ENCODE measurements at places on chromosomes 2 and 18. TPM values are rescaled to one million over a fixed set of nuclear protein-coding genes. Genes with fewer than 3 reads are reported as not detected.
A peak's percentile ranks its signal among the peaks of the same experiment; 100 is the strongest.

- no peak for ATAC-seq
Observed at GRCh38 chr2:34899079-34899478, 1300.0 kb upstream of the FAM98A start.

- no peak for ATAC-seq
Observed at GRCh38 chr2:235264512-235264911, 229.3 kb upstream of the AGAP1 start.

- peak; percentile 41 for ATAC-seq
Observed at GRCh38 chr2:186516396-186516795, 30.3 kb downstream of the ZC3H15 start.

- ATAC-seq: peak; percentile 20
Observed at GRCh38 chr2:170716851-170717598, 1.9 kb downstream of the SP5 start.

DNA sequence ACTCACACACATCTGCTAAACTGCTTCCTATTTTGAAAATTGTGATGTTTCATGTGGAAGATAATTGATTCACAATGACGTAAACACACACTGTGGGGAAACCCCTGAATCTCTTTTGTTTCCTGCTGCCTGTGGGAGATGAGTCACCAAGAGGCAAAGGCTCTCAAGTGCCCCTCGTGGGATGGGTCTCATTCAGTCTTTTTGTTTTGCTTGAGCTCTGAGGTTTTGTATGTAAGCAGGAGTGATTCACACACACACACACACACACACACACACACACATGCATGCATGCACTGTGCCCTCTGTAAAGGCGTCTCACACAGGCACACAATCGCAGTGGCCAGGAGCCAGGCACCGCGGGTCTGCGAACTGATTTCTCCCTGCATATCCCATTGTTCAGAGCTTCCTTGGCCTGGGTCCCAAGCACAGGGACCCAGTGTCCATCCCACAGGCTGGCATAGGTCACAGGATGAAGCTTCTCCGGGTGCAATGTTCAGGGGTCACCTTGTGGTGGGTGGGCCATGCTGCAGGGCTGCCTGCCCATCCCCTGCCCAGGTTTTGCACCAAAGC, 12.1 kb upstream of the ARHGEF4 start:
- peak; percentile 71 for ATAC-seq

DNA sequence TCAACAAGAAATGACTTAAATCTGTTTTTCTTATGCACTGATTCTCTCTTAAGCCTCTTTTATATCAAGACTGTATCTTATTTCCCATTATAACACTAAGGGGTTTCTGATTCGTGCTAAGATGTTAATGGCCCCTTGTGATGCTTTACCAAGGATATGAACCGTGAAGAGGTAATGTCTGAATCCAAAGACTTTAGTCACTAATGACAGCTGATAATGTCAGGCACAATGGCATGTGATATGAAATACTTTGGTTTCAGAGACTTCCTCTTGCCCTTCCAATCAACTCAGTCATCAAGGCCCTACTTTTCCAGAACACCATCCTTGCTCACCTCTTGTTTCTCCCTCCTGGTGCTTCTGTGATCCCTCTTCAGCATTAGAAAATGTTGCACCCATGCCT, 262.8 kb downstream of the KCNE4 start:
- no peak for ATAC-seq

DNA sequence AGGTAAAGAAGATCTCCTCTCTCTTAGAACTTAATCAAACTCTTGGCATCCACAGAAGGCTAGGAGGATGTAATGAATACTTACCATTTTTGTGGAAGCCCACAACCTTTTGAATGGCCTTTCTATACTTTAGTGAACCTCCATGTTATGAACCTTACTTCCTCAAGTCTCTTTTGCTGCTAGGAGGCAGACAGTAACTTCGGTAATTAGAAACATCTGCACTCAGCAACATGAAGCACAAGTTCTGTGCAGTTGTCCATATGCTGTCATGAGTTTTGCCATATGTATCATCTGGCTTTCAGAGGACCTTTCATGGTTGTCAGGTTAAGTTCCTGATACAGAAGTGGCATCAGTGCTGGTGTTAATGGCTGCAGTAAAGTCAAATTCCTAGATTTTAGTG, 50.4 kb downstream of the PDK1 start:
- no peak for ATAC-seq

DNA sequence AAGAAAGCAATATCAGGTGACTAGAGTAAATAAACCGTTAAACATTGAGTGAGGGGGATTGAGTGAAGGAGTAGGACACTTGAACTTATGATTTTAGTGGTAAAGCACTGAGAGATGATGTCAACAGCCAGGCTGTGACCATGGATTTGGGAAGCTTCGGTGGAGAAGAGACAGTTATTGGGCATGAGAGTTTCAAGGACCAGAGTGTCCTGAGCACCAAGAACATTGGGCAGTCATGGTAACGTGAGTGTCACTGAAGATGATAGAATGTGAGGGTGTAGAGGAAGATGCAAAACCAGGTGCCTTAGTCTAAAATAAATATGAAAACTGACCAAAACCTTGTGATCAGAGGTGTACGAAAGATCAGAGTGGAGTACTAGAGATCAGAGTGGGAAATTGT, 248.1 kb downstream of the ASXL3 start:
- no peak for ATAC-seq

GRCh38 chr2:187263675-187264560, 184.1 kb downstream of the CALCRL start:
- no peak for ATAC-seq

DNA sequence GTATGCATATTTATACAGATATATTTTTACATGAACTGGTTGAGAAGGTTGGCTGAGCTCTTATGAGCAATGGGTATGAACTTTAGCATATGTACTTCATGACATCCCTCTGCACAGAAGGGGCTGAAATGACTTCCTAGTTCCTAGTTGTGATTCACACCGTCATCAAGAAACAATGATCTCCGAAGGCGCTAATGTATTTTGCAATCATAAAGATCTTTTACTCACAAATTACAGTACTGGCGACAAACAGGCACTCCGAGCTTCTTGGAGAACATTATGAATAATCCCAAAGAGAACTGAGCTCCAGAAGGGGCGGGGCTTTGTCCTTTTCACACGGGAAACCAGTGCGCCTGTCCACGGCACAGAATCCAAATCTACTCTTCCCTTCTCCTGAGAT, 18.1 kb downstream of the BCL2 start:
- ATAC-seq: peak; percentile 71

DNA sequence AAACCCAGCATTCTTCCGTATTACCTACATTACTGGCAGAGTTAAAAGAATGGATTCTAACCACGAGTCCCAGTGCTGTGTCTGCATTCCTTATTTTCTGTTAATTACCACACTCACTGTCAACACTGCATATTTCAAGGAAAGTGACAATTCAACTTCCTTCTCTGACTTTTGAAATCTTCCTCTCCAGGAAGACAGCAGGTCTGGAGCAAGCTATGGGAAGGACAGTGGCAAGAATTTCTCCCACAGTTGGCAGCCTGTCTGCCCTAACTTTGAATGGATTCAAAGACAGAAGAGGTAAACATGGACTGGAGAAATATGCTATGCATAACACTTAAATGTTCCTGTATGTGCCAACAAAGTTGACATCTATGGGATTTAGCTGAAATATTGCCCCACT, 700.5 kb upstream of the CHAC2 start:
- ATAC-seq: no peak

DNA sequence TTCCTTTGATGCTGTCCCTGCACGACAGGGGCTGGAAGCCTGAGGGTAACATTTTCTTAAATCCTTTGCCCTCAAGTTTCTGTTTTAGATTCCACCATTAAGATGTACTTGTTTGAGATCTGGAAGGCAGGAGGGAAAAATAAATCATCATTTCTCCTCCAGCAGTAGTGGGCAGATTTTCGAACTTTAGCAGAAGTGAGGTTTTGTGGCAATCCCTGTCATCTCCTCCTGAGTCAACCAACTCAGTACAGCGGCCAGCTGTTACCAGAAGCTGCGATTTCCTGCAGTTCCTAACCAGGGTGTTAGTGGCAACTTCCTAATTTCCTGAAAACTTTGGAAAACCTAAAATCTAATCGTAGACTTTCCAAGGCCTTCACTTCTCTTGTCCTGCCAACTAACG, 517.2 kb upstream of the ACVR2A start:
- no peak for ATAC-seq

- ATAC-seq: no peak
Observed at GRCh38 chr2:24439280-24439970, 51.6 kb upstream of the NCOA1 start.

GRCh38 chr2:191432121-191432520, 186.9 kb downstream of the MYO1B start:
- no peak for ATAC-seq

DNA sequence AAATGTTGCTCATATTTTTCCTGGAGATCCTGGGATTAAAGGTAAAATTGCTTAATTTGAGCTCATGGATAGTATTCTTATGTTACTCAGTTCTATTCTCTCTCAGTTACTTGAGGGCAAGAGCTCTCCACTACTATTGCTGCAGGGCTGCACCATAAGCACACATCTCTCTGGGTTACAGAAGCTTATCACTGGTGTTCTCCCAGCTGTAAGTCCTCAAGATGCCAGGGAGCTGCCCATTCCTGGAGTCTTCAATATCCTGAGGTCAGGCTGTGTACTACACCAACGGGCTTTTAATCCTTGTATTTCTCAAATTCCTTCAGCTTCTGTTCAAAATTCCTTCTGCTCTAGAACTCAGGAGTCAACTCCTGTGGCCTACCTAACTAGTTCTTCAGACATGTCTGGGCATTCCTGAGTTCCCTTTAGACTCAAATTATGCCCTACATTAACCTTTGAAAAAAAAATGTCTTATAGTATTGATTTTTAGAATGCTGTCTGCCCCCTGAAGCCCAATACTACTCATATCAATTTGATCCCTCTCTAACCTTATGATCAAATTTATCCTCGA, 17.7 kb upstream of the COBLL1 start:
- ATAC-seq: peak; percentile 78

DNA sequence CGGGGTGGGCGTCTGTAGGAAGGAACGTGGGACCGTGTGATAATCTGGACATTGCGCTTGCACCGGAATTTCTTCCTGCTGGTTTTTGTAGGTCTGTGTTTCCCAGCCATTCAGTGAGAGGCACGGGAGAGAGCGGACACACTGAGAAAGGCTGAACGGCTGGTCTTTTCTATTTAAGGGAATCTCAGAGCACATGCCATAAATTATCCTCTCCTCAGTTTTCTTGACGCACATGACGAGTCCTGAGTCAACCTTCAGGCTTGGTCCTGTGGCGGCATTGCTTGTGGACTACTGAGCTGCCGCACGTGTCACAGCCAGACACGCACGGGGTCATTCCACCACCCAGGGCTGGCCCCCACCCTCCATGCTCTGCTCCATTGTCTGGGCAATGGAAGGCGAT, 519.3 kb upstream of the ID2 start:
- no peak for ATAC-seq

Gene SERPINB10
- 0.36 TPM for total RNA-seq

Gene POMC
- total RNA-seq: 0.44 TPM

Gene C1QL2
- not detected for total RNA-seq

Gene TUBB8B
- total RNA-seq: not detected

Gene NR4A2
- total RNA-seq: 3.1 TPM

Measured in esophagus mucosa (tissue), 1 donor.